ENCODE measurements at places on chromosomes 12 and 14.
A peak's percentile ranks its signal among the peaks of the same experiment; 100 is the strongest.

DNA sequence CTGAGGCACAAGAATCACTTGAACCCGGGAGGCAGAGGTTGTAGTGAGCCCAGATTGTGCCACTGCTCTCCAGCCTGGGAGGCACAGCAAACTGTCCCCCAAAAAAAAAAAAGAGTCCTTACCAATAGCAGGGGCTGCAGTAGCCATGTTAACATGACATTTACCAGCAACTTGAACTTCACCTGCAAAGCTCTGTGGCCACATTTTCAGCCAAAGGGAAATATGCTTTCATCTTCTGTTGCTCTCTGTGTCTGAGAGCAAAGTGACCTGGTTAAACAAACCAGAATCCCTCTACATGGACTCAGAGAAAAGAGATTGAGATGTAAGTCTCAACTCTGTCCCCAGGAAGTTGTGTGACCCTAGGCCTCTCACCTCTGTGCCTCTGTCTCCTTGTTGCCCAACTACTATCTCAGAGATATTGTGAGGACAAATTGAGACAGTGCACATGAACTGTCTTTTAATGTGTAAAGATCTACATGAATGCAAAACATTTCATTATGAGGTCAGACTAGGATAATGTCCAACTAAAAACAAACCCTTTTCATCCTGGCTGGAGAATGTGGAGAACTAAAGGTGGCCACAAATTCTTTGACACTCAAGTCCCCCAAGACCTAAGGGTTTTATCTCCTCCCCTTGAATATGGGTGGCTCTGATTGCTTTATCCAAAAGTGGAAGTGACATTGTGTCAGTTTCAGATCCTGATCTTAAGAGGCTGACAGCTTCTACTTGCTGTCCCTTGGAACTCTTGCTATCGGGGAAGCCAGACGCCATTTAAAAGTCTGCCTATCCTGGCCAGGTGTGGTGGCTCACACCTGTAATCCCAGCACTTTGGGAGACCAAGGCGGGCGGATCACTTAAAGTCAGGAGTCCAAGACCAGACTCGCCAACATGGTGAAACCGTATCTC lies 24.7 kb upstream of the P2RX4 start:
- ATAC-seq = peak; percentile 78

DNA sequence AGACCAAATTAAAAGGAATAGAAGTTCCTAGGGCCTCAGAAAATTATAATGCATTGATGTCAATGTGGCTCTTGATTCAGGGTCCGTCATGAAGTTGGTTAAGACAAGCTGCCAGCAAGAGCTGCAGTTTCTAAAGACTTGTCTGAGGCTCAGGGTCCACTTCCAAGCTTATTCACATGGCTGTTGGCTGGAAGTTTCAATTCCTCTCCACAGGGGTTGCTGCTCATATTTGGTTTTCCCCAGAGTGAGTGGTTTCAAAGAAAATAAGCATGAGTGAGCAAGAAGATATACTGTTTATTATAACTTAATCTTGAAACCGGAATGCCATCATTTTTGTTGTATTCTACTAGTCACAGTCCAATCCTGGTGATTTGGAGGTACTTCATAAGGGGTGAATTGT lies 1247.4 kb downstream of the LRFN5 start:
- no peak for ATAC-seq

- ATAC-seq = no peak
Measured at GRCh38 chr12:121765573-121765972, 27.9 kb downstream of the RHOF start.

DNA sequence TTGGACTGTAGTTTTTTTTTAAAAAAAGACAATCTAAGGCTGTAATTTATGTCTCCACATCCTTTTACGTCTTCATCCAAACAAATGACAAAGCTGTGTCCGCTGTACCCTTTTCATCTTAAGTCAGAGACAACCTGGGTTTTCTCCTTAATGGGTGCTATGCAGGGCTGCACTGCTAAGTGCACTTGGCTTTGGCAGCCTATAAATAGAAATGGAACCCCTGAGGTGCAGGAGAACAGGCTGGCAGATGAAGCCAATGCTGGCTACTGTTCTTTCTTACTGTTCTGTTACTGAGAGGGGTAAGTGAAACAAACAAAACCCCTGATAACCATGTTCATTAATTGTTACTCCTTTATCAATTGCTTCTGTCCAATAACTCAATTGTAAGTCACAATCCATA lies 47.1 kb upstream of the KICS2 start:
- ATAC-seq = no peak

DNA sequence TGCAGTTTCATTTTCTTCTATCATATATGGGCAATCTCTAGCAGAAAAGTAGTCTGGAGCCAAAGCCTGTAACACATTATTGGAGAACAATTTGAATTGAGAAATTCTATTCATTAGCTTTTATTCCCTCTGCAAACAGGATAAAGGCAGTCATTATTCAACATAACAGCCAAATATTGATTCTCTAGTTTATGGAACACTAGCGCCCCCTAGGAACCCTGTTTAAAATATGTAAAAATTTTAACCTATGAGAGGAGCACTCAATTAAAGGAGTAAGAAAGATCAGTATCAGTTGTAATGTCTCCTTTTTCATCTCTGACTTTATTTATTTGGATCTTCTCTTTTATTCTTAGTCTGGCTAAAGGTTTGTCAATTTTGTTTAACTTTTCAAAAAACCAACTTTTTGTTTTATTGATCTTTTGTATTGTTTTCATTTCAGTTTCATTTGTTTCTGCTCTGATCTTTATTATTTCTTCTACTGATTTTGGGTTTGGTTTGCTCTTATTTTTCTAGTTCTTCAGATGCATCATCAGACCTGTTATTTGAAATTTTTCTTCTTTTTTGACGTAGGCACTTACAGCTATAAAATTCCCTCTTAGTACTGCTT lies 4.8 kb upstream of the LMNTD1 start:
- no peak for ATAC-seq

GRCh38 chr12:2341871-2342270 lies 289.1 kb downstream of the CACNA1C start:
- no peak for ATAC-seq

DNA sequence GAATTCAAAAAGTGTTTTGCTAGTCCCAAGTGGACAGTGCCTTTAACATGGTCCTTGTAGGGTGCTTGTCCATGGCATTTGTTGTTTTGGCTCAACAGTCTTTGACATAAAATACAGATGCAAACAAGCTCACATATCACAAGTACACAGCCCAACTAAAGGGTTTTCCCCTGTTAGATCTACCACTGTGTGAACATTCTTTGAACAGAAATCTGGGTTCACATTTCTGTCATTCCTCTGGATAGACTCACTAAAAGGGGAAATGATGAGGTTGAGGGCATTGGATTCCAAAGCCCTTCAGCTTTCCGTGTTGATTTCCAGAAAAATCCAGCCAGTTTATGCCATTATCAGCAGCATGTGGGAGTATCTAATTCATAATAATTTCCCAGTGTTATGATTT lies 54.1 kb downstream of the EP400 start:
- no peak for ATAC-seq

DNA sequence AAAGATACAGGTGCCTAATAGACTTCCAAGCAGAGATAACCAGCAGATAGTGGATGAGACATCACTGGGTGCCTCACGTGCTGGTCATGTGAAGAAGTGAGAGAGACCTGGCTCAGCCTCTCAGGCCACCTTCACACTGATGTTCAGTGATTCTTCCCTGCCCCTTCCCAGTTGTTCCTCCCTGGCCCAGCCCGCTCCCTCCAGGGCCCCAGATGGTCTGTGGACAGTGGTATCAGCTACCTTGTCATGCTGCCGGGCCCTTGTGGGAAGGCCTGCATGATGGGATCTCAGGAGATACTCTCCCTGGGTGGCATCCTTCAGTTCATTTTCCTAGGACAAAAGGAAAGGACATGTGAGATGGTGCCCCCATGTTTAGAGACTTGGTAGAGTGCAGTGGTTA lies 179.9 kb downstream of the PIWIL1 start:
- ATAC-seq = no peak

GRCh38 chr14:59262717-59263454 lies 74.4 kb downstream of the DAAM1 start:
- no peak for ATAC-seq

DNA sequence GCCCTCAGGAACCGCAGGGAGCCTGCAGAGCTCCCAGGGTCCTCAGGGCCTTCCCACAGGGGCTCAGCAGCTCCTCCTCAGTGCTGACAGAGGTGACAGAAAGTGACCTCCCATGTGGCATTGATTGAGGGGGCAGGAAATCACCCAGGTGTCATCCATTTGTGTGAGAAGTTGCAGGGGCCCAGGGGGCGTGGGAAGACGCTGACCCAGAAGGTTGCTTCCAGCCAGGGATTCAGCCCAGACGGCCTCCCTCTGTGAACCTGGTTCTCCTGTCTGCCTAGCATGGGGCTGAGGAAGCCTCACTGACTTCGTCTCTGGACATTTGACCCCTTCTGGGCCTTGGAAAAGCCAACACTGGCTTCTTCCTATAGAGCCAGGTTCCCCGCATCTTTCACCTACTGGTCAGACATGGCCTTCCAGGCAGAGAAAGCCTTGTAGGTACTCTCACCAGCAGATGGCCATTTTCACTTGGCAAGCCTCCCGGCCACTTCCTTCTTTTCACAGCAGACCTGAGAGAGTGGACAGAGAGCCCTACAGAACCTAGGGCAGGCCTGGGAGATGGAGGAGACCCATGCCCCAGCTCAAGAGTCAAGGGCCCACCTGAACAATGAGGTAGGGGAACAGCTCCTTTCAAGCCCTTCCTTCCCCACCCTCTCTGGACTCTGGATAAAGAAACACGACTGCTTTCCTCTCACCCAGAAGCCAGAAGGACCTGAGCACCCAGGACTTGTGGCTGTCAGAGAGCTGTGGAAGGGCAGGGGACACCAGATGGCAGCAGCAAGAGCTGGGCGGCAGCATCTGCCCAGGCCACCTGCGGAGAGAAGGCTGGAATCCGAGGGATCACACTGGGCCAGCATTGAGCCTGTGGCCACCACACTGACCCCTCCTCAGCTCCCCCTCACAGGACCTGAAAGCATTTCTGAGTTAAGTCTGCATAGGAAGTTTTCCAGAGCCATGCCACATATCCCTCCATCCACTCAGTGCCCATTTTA lies 377.8 kb downstream of the DPF3 start:
- ATAC-seq = no peak

GRCh38 chr12:119692410-119692809 lies 24.5 kb downstream of the PRKAB1 start:
- ATAC-seq = no peak

DNA sequence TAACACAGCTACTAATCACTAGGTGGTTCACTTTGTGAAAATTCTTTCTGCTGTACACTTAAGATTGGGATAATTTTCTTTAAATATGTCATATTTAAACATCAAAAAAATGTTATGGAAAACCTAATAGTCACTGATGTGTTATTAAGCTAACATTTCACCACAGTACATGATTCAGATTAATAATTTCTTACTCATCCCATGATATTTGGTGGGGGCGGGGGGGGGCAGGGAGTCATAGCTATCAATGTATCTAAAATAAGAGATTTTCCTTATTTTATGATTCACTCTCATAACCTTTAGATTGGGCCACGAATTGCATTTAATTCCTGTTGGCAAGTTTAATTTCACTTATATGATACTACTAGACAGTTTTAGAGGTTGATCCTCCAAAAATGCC lies 88.8 kb downstream of the KCNH5 start:
- ATAC-seq = no peak

Measured in stimulated activated memory B cell treated with anti-CD40 and anti-IgM and Interleukin-4, amounts not matched to agents 10 μg/mL and 1 μg/mL and 100 μg/mL, for 72 hours (primary cell).